ENCODE measurements at places on chromosomes 2 and 18. TPM values are rescaled to one million over a fixed set of nuclear protein-coding genes. Genes with fewer than 3 reads are reported as not detected.

DNA sequence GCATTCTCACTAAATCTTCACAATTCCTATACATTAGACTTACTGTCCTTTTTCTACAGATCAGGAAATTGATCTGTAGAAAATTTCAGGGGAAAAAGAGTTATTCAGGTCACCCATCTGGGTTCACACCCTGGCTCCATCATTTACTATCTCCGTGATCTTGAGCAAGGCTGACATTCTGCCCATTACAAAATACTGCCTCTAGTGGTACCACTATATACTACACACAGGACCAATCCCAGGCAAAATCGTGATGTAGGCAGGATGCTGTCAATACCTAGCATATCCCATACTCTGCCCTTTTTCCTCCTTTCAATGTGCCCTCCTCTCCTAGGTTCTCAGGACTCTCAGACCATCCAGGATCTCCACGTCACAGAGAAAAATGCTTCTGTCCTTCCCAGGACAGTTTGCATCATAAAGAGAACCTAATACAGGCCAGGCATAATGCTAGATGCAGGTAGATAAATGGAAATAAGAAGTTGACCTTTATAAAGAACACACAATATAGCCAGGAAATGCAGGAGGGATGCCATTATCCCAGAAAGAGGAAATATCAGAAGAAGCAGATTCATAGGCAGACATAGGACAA lies 101.9 kb downstream of the CDH20 start:
- no peak for DNase-seq

- DNase-seq: no peak
These were observed 126.4 kb downstream of the TMEM163 start for GRCh38 chr2:134592377-134592776.

DNA sequence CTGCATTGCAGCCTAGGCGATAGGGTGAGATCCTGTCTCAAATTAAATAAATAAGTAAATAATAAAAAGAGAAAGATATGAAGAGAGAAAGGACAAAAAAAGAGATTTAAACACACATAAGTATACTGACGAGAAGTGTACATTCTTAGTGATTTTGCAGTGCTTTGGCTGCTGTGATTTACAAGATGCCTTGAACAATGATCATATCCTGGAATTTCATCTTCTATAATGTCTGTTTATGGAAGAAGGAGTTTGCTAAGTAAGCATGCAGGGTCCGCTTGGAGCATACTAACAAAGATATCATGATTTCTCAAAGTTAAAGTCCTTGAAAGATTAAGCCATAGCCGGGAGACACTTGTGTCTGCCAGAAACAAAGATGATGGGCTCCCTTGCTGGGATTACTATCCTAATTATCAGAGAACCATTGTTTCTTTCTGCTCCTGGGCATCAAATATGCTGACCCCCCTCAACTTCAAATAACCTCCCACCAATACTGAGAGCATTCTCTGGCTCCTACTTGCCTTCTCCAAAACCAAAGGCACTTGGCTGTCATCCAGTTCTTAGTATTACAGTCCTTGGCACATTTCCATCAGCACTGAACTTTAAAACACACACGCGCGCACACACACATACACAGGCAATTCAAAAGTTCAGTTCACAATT lies 47.5 kb upstream of the STAM2 start:
- DNase-seq: no peak

GRCh38 chr2:225452677-225453076 lies 53.2 kb downstream of the NYAP2 start:
- no peak for DNase-seq

DNA sequence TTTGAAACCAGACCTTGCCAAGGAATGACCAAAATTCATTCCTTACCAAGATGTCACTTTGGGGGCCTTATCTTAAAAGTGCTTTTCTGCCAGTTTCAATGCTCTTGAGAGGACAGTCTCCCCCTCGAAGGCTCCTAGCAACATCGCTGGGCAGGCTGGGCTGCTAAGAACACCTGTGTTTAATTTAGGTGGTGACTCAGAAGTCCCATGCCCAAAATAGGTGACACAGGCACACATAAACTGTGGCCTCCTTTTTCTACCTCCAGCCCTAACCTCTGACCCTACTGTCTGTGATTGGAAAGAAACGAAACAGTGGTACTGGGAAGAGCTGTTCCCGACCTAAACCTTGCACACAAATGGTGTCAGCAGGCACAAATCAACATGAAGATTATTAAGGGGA lies 28.7 kb upstream of the ROCK2 start:
- DNase-seq: no peak

GRCh38 chr2:85756822-85757435 lies 3.1 kb downstream of the ATOH8 start:
- no peak for DNase-seq

- no peak for DNase-seq
These were observed 1.4 kb upstream of the IHH start for GRCh38 chr2:219062081-219062480.

GRCh38 chr2:139055202-139055601 lies 275.0 kb upstream of the NXPH2 start:
- DNase-seq: no peak

DNA sequence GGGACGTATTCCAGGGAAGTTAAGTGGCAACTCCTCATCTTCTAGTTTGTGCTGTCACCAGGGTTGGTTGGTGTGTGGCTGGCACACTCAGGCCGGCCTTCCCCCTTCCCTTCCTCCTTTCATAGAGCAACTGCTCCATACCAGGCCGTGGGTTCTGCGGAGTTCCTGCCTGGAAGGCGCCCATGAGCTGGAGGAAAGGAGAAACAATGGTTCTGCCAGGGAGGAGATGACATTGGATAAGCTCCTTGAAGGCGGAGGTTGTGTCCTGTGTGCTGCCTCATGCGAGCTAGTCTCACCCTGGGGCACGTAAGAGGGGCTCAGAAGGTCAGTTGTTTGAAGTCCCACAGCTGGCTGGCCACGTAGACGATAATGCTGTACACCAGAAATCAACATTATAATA lies 19.2 kb downstream of the ASAP2 start:
- DNase-seq: no peak

DNA sequence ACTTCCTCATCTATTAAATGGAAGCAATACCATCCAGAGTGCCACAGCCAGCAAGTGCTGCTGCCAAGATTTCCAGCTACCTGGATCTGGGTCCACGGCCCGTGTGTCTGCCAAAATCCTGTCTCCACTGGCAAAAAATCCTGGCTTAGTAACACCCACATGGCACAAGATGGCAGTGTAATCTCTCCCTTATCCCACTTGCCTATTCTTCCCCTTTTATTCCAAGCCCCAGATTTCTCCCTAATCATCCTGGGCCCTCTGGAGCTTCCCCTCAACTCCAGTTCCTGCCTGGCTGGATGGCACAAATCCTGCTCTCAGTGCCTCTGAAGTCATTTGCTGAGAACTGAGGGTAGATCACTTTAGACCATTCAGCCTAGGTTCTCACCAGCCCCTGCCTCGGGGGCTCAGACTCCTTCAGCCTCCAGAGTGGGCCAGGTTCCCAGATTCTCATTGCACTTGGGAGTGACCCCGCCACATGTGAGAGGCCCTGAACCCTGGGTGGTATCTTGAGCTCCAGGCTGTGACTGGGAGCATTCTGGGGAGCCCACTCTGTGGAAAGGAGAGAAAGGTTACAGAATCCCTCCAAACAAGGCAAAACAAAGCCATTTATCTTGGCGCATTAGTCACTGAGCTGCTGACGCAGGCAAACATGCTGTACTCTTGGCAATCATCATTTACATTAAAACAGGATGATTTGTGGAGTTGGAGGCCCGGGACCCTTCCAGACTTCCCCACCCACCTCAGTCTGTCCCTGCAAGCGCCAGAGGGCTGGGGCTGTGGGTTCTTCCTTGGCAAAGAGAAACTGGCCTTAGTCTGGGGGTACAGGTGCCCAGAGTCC lies 325.8 kb downstream of the DYSF start:
- no peak for DNase-seq

DNA sequence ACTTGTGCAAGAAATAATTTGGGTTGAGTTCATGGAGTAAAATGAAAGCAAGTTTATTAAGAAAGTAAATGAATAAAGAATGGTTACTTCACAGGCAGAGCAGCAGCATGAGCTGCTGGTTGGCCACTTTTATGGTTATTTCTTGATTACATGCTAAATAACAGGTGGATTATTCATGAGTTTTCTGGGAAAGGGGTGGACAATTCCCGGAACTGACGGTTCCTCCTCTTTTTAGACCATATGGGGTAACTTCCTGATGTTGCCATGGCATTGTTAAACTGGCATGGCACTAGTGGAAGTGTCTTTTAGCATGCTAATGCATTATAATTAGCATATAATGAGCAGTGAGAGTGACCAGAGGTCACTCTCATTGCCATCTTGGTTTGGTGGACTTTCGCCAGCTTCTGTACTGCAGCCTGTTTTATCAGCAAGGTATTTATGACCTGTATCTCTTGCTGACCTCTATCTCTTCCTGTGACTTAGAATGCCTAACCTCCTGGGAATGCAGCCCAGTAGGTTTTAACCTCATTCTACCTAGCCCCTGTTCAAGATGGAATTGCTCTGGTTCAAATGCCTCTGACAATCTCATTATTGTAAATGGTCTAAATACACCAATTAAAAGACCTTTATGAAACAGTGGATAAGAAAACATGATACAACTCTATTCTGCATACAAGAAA lies 114.1 kb upstream of the FIGN start:
- no peak for DNase-seq

DNA sequence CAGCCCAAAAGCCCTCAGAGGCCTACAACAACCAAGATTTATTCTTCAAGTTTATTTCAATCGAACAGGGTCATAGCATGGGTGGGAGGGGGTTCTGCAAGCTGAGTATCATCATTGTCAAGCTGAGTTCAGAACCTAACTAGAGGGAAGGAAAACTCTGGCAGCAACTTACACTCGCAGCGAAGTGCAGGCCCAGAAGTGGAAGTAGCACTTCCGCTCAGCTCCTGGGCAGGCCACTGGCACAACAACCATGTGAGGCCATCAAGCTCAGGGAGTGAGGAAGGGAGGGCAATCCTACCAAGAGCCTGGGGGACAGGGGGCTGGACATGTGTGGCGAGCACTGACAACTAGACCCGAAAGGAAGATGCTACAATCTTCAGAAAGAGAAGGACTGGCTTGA lies 4.8 kb downstream of the UXS1 start:
- no peak for DNase-seq

- DNase-seq: no peak
These were observed 512.9 kb upstream of the ID2 start for GRCh38 chr2:8168876-8169424.

DNA sequence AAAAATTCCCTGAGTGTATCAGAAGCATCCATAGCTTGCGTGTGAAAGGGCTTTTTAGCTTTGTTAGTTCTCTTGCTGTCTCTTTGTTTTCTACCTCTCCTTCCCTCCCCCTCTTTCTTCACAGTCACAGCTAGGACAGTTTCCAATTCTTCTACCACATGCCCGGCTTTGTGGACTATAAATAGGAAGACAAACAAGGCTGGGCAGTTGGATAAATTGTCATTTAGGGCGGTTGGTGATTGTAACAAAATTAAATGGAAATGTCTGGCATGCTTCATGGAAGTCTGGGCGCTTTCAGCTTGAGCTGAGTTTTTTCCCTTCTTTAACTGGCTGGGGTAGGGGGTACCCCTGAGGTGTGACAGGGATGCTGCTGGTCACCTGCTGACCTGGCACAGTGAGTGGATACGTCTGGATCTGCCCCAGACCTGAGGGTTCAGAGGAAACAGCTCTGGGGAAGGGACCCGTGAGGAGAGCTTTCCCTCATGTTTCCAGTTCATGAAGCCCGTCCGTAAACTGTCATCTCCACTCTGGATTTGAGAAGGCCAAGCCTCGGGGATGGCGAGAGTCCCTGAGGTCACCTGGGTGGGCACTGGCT lies 29.0 kb upstream of the GIGYF2 start:
- no peak for DNase-seq

- no peak for DNase-seq
These were observed 563 bp upstream of the POLE4 start for GRCh38 chr2:74957886-74958273.

- no peak for DNase-seq
These were observed 13.3 kb downstream of the RIF1 start for GRCh38 chr2:151422917-151423439.

DNA sequence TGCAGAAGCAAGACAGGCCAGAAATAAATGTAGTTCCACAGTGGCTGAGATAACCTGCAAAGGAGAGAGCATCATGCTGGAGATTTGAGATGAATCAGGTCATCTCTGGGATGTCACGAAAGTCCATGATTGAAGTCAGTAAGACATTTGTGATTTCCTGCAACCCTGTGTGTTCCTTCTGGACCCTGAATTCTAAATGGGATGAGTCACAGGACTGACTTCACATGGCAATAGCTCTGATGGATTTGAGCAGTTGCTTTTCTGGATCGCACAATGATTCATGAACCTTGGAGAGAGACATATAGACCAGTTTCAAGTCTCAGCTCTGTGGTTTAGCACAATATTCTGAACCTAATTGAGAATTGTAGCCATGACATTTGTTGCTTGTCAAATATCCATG lies 102.9 kb downstream of the TSN start:
- DNase-seq: no peak

DNA sequence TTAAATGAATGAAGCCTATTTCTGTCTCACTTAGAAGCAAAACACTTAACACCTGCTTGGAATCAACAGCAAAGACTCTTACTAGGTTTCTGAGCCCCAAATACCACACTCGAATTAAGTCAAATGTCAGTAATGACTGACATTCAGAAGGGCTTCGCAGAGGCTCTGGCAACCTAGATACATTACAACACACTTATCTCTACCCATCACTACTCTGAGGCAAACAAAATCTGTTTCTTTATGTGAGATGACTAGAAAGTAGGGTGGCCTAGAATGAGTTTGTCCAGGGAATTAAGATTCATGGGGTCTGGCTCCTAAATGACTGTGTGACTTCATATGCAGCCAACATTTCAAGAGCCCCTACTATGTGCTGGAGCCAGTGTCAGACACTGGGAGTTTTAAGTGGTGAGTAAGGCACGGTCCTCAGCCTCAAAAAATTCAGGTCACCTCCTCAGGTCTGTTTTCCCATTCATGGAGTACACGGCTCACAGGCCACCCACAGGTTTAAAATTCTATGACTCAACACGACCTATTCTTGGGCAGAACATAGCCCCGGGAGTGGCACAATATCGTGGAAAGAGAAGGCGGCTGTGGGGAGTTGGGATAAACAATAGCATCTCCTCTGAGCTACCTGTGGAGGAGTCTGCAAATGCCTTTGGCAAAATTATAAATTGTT lies 150.3 kb upstream of the ZFP36L2 start:
- DNase-seq: no peak

GRCh38 chr2:8477552-8478470 lies 204.0 kb upstream of the ID2 start:
- DNase-seq: no peak

GRCh38 chr2:54088719-54089118 lies 26.7 kb upstream of the ACYP2 start:
- DNase-seq: no peak

Gene DSEL
- total RNA-seq: 28.7 TPM

Gene TEX44
- total RNA-seq: not detected

Gene HOXD3
- total RNA-seq: 0.65 TPM

Gene SKA1
- not detected for total RNA-seq

Gene CIDEA
- 584 TPM for total RNA-seq

Gene POTEJ
- not detected for total RNA-seq

Gene SIX3
- not detected for total RNA-seq

Gene AGAP1
- total RNA-seq: 16.1 TPM

Gene TBC1D8
- total RNA-seq: 22.2 TPM

Gene THSD7B
- 0.74 TPM for total RNA-seq

Measured in omental fat pad (tissue), 4 donors.